Cortex of kidney (tissue), 1 donor: ENCODE measurements at places on chromosomes 16 and 17.

DNA sequence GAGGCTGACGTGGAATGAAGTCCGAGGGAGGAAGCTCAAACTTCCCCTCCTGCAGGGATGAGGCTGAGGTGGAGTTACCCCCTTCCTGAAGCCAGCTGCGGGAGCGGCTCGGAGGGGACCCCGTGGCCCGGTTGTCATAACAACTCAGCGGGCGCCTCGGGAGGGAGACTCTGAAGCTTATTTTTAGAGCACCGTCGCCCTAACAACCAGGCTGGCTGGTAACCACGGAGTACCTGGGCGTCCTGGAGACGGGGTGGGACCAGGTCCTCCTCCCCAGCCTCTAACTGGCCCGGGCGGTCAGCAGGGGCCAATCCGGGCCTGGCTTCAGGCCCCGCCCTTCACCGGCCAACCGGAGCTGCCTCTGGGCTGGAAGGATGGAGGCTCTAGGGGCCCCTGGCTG lies 27.7 kb downstream of the NECAB2 start:
- no peak for DNase-seq

- DNase-seq, result no peak
These were observed 158.5 kb downstream of the TANC2 start for GRCh38 chr17:63124536-63124935.

- DNase-seq, result no peak
These were observed 124.1 kb downstream of the SOX9 start for GRCh38 chr17:72244956-72245355.

GRCh38 chr17:47205419-47205963 lies 3.7 kb upstream of the MYL4 start:
- DNase-seq, result no peak

GRCh38 chr16:27341549-27341948 lies 27.8 kb downstream of the IL4R start:
- DNase-seq, result no peak

- no peak for DNase-seq
These were observed 75.3 kb upstream of the TBC1D3K start for GRCh38 chr17:37848690-37849616.

DNA sequence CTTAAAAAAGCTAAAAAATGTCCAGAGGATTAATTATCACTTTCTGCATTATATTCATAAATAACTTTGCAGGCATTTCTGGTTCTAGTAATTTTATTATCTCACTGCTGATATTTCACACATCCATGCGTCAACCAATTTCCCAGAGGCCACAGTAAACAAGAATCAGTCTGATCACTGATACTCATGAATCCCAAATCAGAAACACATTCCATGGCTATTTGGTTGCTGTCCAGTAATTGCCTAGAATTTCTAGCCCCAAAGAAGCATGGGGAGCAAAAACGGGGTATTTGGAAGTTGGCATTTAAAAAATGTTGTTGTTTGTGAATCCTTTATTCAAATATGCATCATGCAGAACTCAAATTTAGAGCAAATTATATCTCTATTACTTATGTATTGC lies 244.8 kb downstream of the CDH8 start:
- DNase-seq, result no peak

DNA sequence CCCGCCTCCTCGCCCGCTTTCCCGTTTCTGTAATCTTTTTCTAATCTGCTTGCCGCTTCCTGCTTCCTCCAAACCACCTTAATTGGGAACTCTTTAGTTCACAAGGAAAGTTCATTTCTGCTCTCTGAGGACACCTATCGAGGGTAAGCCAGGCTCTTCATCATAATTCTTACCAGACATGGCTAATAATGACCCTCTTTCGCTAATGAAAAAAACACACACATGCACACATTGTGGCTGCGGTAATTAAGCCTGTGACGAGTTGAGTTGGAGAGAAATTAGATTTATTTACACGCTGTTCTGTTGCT lies 100.6 kb downstream of the ZNF423 start:
- no peak for DNase-seq

GRCh38 chr16:12220766-12221165 lies 244.2 kb downstream of the SNX29 start:
- DNase-seq, result no peak

- DNase-seq, result no peak
These were observed 1.0 kb downstream of the ITGA3 start for GRCh38 chr17:50056961-50057330.

- DNase-seq, result no peak
These were observed 263.7 kb upstream of the MAF start for GRCh38 chr16:79864032-79864780.
